ENCODE measurements at places on chromosomes 16 and 17.

- DNase-seq = no peak
Observed at GRCh38 chr17:9206741-9207332, 185.5 kb downstream of the NTN1 start.

- DNase-seq = no peak
Observed at GRCh38 chr17:40286473-40286872, 1.2 kb upstream of the CDC6 start.

- DNase-seq = no peak
Observed at GRCh38 chr17:50466371-50467113, 2.1 kb downstream of the CHAD start.

GRCh38 chr17:38320482-38320881 is 23.3 kb downstream of the GPR179 start:
- peak; percentile 40 for DNase-seq

DNA sequence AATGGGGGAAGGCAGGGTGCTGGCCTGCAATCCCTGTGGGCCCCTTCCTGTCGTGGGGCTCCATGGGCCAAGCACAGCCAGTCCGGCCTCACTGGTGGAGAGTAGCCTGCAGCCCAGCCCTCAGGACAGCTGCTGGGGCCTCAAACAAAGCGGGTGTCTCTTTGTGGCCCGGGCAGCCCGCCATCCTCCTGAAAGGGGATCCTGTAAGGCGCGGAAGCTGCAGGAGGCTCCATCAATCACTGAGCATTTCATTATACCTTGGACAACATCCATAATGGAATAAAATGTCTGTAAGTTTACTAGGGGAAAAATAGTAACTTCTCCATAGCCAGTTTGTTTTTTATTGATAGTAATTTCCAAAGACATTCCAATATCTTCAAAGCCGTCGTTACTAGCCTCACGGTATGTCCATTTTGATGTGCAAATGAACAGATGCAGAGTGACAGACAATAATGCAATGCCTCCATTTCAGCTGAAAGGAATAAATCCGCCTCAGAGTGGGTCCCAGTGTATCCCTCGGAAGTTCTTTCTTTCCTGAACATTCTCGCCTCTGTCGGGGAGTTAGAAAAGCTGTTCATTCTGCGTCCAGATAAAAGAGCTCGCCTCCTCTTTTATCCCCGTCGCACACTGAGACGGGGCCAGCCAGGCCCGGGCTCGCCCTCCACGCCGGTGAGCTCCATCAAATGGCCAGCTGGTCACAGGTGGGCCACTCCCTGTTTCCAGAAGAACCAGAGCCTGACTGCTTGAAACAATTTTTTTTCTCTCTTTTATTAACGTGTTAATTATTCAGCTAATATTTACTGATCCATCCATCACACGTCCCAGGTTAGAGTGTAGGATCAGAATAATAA is 14.4 kb downstream of the WSCD1 start:
- DNase-seq = no peak

DNA sequence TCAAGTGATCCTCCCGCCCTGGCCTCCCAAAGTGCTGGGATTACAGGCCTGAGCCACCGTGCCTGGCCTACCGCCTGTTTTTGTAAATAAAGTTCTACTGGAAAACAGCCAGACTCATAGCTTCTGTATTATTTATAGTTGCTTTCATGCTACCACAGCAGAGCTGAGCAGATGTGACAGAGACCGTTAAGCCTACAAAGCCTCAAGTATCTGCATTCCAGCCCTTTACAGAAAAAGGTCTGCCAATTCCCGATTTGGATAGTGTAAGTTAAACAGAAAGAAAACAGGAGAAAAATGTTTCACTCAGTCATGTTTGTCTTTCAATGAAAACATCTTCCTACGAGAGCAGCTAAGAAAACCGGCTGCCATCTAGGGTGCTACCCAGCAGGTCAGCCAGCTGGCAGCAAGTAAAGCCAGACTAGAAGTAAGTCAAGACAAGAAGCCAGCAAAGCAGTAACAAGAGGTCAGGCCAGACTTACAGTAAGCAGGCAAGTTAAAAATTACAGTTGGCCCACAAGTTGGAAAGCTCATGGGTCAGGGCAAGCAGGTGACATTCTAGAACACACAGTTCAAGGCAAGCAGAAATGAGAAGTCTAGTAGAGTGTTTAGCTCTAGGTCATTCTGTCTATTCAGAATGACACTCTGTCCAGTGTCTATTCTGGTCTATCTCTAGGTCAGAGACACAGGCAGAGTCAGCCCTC is 17.7 kb downstream of the NCBP3 start:
- DNase-seq = no peak

GRCh38 chr17:76537578-76538280 is at the start of gene CYGB:
Gene CYGB, minus strand, starts transcription at chr17:76537709. Its CDS starts 167 bp downstream, at chr17:76537542.
- peak; percentile 78 for DNase-seq

DNA sequence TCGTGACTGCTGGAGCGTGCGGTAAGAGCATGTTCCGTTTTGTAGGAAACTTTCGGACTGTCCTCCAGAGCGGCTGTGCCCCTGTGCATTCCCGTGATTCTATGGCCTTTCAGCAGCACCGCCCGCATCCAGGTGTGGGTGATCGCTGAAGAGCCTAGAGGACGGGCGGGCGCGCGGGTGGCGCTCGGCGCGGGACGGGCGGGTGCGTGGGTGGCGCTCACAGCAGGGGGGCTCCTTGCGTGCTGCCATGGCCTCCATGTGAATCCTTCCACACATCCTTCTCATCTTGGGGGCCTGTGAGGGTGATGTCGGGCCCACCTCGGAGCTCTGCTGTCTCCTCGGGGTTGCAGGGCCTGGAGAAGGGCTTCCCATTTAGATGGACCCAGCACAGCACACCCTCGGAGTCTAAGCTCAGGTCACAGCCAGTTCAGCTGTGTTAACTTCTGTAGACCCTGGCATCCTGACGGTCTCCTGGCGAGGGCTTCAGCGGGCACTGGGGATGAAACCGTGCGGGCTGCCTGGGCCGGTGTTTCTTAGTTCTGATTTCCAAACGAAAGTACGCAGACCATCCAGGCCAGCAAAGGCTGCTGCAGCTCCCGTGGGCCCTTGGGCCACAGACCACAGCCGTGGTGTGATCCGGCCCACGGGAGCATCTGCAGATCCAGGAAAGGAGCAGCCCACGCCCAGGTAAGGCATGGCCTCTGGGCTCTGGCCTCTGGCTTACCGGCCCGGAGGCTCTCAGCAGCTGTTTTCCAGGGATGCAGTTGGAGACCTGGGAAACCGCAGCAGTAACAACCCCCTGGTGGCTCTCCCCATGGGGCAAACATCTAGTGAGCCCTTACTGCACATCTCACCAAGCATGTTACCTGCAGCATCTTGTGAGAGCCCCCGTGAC is 339.4 kb downstream of the FOXL1 start:
- DNase-seq = no peak

GRCh38 chr16:278863-279366 is 1.5 kb upstream of the ARHGDIG start:
- DNase-seq = no peak

GRCh38 chr16:55323637-55324271 is at the start of gene IRX6:
Gene IRX6, plus strand, starts transcription at chr16:55324203. Its CDS starts 889 bp downstream, at chr16:55325092.
- DNase-seq = peak; percentile 88

GRCh38 chr17:13865650-13866049 is 203.7 kb upstream of the COX10 start:
- DNase-seq = no peak

DNA sequence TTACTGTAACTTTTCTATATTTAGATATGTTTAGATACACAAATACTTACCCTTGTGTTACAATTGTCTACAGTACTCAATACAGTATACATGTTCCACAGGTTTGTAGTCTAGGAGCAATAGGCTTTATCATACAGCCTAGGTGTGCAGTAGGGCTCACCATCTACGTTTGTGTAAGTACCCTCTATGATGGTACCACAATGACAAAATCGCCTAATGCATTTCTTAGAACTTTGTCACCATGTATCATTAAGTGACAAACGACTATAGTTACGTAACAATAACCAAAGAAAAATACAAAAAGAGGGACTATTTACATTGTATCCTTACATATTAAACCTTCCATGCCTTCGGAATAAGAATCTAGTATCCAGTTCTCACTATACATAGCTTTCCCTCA is 8.0 kb downstream of the STAT5B start:
- DNase-seq = no peak

DNA sequence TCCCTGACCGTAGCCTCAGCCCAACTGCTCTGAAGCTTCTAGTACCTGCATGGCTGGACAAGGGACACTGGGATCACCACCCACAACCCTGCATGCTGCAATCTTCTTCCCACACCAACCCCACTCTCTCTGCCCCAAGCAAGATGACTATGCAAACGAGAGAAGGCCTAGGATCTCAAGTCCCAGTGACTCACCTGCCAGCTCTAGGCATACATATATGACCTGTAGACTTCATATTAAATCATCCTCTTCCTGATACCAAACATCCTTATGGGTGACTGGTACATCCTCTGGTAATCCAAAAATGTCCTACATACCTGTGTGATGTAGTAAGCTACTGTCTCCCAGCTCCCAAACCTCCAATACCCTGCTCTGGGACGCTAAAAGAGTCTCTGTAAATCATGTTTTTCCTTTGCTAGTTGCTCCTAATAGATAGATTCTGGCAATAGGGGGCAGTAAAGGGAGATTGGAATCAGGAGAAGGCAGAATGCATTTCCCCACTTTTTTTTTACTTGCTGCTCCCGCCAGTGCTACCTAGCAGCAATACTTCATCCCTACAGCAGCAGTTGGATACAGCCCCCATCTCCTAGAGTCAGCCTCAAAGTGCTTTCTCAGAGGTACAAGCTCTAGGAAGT is 43.4 kb upstream of the SOX9 start:
- no peak for DNase-seq

GRCh38 chr17:27396045-27396444 is 60.2 kb upstream of the KSR1 start:
- DNase-seq = no peak

DNA sequence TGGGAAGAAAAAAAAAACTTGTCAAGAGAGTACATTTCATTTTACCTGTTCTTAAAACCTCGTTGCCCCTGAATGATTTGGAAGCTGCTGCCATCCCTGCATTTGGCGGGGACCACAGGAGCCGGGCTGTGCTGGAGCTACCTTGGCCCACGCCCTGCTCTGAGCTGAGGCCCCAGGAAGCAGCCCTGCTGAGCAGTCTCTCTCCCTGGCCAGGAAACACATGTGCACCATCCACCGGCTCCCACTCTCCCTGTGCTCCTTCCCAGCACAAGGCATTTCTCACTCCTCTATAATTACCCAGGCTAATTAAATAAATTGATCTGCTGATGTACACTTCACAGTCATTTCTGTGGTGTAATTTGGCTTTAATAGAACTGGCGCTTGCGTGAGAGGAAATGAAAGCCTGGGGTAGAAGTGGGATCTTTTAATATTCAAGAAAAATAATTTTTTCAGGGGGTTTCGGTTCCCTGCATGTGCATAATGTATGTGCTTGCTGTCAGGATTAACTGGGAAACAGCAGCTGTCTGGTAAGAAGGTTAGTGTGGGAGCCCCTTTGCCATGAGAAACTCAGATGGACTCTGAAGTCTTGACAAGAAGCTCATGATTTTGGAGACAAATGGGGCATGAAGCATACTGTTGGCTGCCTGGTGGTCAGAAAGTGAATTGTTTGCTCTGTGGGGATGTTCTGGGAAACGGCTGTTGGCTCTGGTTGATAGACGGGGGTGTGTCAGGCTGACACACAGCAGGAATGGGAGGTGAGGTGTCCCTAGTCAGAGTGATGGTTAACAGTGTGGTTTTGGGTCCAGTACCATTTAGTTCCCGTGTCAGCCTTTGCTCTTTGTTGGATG is 252.3 kb upstream of the EEF2KMT start:
- DNase-seq = no peak

- no peak for DNase-seq
Observed at GRCh38 chr17:72813481-72813880, 279.0 kb downstream of the SLC39A11 start.

DNA sequence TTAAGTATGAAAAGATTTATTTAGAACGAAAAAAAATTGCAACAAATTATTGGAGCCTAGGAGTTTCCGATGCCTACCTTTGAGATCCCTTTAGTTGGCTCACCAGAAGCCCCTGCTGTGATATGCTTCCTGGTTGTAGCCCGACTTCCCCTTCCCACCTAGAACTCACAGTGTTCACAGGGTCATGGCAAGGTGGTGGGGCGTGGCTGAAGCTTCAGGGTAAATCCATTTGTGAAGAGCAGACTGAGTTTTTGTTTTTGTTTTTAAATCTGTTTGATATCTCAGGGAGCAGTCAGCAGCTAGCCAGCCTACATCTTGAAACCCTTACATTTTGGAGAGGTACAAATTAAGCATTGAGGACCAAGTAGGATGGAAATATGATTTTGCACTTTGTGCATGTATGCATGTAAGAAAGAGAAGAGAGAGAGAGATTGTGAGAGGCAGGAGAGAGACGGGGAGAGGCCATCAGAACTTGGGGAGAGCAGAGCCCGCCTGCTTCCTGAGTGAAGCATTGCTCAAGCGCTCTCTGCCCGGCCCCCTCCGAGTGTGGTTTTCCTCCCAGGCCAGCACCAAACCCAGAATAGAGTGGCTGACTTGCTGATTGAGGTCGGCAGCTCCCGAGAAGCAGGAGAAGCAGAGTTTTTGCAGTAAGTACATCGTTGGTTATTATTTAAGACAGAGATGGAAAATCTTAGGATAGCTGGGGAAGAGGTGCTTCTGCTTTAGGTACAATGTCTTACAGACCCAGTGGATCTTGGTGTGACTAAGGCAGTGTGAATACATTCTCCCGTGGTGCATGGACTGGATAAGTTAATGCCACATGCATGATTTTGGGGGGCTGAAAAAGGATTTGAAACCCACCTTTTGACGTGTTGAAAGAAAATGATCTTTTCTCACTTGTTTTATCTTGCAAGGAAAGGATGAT is 64.2 kb downstream of the SPECC1 start:
- no peak for DNase-seq

DNA sequence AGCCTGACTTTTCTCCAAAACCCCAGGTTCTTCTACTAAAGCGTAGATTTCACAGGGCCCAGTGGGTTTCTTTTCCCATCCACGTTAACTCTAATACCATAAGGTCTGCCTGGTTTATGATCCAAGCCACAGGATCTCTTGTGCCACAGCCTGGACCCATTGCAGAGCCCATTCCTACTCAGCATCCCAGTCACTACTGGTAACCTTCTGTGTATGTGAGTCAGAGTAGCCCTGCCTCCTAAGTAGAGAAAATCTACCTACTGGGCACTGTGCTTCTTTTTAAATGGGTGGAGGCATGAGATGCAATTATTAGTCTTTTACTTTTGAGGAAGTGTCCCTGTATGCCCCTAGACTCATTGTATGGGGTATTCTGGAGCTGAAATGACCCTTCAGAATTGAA is 13.5 kb downstream of the CCL11 start:
- no peak for DNase-seq

Data from ecto neural progenitor cell (in vitro differentiated cells).